Brain pericyte (primary cell): ENCODE measurements at places on chromosomes 5 and 9.

GRCh38 chr5:168022446-168023169 lies 268.8 kb upstream of the WWC1 start:
- no peak for DNase-seq

- DNase-seq: no peak
Measured at GRCh38 chr5:42970636-42971559, 69.2 kb downstream of the ANXA2R start.

DNA sequence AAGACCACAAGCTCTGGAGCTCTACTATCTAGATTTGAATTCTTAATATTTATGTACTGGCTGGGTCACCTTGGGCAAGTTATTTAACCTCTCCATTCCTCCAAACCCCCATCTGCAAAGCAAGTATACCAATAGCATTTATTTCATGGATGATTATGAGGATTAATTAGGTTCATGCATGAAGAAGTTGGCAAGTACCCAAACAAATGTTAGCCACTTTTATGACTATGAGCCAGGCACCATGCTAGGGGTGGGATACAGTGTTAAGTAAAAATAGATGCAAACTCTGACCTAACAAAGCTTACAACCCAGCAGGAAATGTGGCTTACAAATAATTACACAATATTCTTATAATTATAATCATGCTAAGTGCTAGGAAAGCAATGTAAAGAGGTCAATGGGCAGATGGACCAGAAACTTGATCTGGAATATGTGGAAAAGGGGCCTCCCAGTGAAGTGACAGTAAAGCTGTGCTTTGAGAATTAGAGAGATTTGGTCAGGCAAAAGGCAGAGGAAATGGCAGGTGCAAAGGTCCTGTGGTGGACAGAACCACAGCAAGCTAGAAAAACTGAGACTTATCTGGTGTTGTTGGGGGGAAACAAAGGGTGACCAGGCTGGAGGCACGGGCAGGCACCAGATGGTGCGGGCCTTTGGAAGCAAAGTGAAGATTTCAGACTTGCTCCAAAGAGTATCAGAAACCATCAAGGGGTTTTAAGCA lies 525.2 kb upstream of the TRPC7 start:
- no peak for DNase-seq

GRCh38 chr5:125130591-125130990 lies 384.2 kb upstream of the ZNF608 start:
- no peak for DNase-seq

DNA sequence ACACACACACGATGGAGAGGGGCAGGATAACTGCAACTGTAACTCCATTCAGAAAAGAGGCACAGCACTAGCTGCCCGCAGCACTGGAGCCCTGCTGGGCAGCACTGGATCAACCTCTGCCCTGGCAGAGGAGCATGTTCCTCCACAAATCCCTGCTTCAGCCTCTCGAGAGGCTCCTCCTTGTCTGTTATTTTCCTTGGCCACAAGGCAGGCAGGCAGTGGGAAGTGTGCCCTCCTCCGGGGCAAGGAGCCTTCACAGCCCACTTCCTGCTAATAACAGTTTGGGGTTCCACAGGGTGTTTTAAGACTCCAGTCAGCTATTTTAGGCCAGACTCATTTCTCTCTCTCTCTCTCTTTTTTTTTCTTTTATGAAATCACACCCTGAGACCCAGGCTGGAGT lies 11.8 kb downstream of the FXN start:
- DNase-seq: peak; percentile 62

GRCh38 chr5:109857405-109858031 lies 167.8 kb downstream of the MAN2A1 start:
- DNase-seq: no peak

DNA sequence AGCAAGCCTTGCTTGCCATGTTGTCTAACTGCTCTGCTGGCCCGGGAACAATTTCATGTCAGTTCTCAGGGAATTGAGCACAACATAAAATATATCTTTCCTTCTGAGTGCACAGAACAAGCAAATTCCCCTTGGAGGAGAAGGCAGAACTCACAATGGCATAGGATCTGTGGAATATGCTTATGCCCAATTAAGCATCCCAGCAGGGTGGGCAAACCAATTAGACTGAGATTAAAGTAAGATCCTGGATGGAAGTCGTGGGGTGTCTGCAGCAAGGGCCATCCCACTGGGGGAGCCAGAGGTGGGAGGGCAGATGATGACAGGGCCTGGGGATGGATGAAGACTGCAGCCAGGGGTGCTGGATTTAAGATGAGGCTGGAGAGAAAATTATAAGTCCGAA lies 114.1 kb downstream of the BRINP1 start:
- no peak for DNase-seq

DNA sequence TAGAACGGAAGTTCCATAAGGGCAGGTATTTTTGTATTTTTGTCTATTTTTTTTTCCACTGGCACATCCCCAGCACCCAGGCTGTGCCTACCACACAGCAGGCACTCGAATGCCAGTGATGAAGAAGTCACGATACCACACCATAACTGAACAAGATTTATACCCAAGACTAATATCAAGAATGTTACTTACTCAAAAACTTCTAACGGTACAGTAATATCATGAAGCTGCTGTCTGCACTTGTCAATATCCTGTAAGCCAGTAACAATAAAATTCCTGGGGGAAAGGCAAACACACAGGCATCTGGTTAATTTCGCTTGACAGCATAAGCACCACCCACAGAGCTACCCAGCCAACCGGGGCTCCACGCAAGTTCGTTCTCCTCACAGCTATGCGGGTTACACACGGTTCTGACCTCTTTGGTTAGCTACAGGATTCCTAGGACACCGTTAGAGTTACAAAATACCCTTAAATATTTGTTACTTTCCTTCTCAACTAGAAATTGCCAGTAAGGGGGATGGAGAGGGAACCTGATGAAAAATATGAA lies 1.3 kb downstream of the MED10 start:
- DNase-seq: no peak

DNA sequence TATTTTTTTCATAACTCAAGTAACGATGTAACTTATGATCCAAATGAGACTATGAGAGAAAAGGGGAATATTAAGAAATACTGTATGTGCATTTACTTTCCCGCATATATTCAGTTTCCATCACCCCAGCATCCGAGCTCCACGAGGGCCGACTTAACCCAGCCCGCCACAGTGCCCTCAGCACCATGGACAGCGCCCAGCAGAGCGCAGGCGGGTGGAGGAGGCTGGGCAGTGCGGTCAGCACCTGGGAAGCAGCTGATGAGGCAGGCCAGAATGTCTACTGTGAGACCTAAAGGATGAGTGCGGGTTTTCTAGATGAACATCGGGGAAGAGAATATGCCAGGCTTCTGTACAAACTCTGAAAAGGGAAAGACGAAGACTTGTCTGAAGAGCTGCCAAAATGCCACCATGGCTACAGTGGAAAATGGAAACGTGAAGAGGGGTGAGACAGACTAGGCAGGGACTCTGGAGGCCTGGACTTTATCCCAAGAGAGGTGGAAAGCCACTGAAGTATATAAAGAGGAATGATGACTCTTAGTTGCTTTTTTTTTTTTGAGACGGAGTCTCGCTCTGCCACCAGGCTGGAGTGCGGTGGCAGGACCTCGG lies 34.5 kb upstream of the MED27 start:
- DNase-seq: peak; percentile 8

DNA sequence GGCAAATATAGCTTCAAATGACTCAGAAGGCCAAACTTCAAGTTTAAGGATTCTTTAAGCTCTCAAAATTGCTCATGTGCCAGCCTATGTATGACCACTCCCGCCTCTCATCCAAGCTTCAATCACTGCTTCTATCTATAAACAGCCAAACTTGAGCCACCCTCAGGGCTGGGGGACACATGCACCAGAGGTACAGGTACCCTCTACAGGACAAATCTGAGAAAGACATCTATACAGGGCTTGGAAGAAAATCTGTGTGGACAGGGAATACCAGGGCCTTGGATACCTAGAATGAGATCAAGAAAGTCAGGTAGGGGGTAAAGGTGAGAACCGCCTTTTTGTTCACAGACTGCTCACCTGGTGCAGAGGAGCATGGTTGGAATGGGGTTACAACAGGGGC lies 217.9 kb downstream of the ATPSCKMT start:
- no peak for DNase-seq

GRCh38 chr5:15440434-15440833 lies 59.5 kb upstream of the FBXL7 start:
- DNase-seq: no peak

DNA sequence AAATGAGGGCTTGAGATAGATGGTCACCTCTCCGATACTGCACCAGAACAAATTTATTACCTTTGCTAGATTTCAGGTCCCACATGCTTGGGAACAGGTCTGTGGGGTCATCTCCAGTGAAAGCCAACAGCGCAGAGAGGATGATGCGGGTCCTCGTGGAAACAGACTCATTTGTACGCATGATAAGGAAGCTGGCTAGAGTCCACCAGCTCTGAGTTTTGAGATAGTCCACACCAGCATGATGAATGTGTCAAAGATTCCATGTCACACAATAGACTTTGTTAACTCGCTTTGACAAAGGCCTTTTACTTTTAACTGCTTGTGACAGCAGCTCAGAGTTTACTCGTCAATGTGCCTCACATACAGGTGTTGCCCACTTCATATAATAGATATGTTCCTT lies 105.4 kb upstream of the TBCA start:
- DNase-seq: no peak

DNA sequence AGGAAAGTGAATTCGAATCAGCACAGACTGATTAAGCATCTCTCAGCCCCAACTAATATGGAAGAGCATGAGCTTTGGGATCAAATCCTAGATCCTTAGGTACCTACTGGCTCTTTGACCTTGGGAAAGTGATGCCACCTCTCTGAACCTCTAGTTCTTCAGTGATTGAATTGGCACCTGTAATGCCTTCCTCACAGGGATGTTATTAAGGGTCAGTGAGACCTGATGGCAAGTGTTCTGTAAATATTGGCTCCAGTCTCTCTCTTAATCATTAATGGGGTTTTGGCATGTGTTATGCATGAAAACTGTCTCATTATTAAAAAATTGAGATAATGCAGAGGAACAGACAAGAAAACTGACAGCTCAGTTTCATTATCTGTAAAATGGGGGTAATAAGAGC lies 115.8 kb downstream of the INSYN2B start:
- DNase-seq: no peak

- no peak for DNase-seq
Measured at GRCh38 chr5:146718609-146719008, 159.9 kb downstream of the PPP2R2B start.

- no peak for DNase-seq
Measured at GRCh38 chr5:139685886-139686285, 37.7 kb downstream of the CXXC5 start.

GRCh38 chr5:93578813-93579691 lies 2.0 kb downstream of the NR2F1-AS1 start:
- no peak for DNase-seq

- DNase-seq: peak; percentile 50
Measured at GRCh38 chr9:113772121-113772810, 103.8 kb upstream of the ZNF618 start.

- DNase-seq: peak; percentile 15
Measured at GRCh38 chr5:14775857-14776256, 95.7 kb downstream of the ANKH start.

DNA sequence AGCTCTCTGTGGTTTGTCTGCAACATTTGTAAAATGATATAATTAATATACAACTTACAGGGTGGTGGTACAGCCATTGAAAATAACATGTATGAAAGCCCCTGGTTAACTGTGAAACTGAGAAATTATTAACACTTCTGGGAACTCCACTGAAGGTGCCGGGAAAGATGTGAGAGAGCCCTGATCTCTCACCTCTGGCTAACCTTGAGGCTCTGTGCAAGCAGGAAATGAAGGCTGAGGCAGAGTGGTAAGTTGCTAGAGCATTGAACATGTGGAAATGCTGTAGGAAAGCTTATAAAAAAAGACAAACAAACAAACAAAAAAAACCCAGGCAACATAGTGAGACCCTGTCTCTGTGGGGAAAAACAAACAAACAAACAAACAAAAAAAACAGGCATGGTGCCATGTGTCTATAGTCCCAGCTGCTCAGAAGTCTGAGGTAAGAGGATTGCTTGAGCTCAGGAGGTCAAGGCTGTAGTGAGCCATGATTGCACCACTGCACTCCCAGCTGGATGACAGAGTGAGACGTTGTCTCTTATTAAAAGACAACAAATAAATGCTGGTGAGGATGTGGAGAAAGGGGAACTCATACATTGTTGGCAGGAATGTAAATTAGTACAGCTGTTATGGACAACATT lies 7.5 kb downstream of the CATSPER3 start:
- DNase-seq: no peak

DNA sequence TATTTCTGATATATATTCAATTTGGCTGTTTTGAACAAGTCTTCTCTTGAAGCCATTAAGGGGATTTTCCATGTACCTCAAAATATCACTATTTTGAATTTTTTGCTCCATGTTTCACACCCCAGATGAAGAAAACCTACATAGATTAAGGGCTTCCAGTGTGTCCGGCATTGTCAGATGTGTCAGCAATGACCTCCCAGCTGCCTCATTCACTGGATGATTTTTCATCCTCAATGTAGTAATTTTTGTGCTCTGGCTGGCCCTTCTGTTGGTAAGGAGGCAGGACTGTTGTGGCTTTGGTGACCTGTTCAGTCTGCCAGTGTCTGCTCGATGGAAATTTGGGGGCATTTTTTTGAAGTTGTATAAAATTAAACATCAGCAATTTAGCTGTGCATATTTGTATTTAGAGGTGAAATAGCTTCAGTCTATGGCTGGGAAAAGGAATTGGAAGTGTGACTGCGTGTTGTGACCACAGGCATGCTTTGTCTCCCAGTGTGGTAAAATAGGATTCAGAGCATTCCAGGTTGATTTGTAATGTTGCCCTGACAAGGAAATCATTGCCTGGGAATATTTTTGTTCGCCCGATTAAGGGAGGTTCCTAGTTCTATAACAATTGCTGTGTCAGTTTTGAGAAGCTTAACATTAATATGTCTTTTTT lies 312.4 kb downstream of the ARHGEF28 start:
- peak; percentile 21 for DNase-seq
